ENCODE measurements at places on chromosomes 11 and 22.
A peak's percentile ranks its signal among the peaks of the same experiment; 100 is the strongest.

- DNase-seq, result no peak
Measured at GRCh38 chr11:128963744-128964325, 21.2 kb upstream of the TP53AIP1 start.

DNA sequence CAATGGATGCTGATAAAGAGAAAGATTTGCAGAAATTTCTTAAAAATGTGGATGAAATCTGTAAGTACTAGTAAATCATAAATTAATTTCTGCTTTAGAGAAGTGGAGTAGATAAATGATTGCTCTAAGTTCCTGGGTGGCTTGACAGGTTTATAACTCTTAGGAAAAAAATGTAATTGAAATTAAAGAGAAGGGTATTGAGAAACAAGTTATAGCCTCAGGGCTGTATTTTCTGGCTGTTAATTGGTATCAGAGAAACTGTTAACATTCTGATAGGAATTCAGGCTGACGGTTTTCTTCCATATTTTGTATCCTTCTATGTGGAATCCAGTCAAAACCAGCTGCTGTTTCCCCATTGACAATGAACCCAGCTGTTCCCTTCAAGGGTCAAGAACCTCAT lies 1.9 kb downstream of the TTC12 start:
- DNase-seq, result no peak

- DNase-seq, result peak; percentile 99
Measured at GRCh38 chr11:92978271-92979111, 9.0 kb downstream of the MTNR1B start.

- DNase-seq, result no peak
Measured at GRCh38 chr11:120517390-120517761, 5.8 kb downstream of the GRIK4 start.

DNA sequence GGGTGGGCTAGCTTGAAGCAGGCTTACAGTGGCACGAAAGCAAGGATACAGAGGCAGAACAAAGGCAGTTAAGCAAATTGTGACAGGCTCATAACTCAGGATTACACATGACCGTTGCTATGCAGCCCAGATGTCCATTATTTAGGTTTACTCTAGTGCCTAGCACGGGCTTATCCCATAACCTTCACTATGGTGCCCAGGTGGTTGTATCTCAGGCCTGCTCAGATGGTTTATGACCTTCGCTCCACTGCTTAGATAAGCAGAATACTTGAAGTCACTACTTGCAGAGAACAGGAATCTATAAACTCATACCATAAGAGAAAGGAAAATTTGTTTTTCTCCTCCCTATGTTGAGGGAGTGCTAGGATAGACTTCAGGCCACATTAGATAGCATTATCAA lies 9.0 kb downstream of the OR6M1 start:
- DNase-seq, result no peak

DNA sequence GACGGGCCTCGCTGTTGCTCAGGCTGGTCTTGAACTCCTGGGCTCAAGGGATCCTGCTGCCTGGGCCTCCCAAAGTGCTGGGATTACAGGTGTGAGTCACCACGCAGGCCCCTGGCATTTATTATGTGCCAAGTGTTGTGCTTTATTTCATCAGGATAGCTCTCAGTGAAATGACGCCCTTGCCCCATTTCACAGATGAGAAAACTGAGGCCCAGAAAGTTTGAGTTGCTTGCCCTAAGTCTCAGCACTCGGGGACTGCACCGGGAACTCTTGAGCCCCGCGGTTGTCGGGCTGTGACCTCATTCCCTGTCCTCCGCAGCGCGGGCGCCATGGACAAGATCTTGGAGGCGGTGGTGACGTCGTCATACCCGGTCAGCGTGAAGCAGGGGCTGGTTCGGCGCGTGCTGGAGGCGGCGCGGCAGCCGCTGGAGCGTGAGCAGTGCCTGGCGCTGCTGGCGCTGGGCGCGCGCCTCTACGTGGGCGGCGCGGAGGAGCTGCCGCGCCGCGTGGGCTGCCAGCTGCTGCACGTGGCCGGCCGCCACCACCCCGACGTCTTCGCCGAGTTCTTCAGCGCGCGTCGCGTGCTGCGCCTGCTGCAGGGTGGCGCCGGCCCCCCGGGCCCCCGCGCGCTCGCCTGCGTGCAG lies 7.3 kb downstream of the USP35 start:
- no peak for DNase-seq

- DNase-seq, result no peak
Measured at GRCh38 chr22:45007391-45008185, 2.2 kb downstream of the PHF21B start.

- no peak for DNase-seq
Measured at GRCh38 chr11:76566811-76567210, 103.7 kb downstream of the LRRC32 start.

DNA sequence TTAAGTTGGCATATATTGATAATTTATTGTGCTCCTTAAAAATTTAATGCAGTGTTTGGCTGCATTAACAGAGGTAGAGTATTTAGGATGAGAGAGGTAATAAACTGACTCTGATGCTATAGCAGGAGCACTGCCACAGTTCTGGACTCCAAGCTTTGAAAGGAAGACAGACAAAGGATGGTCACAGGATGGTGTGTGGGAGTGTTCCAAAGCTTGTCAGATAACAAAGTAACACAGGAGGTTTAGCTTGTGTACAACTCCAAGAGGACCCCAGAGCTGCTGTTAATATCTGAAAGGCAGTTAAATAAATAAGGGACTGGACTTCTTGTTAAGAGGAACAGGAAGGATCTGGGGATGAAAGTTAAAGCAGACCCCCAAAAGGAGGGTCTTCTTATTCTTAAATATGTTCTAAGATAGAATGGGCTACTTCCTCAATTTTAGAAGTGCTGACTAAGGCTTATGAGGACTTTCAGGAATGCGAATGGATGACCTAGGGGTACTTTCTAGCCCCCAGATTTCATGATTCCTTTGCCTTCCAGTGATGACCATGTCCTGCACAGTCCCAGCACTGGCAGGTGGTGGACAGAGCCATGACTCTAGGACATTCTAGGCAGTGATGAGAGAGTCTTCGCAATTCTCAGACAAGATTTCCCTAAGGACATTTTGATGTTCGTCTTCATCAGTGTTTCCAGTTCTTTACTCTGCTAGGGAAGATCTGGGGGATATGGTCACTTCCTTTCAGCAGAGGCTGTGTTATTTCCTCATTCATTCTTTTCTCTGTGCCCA lies 149.1 kb upstream of the RASSF10 start:
- no peak for DNase-seq

- DNase-seq, result no peak
Measured at GRCh38 chr11:13776134-13776815, 107.8 kb downstream of the FAR1 start.

GRCh38 chr11:67504950-67505581 lies at the start of gene PITPNM1:
PITPNM1 (minus strand) TSS chr11:67505363; CDS start chr11:67504180, 1,183 bp downstream.
- no peak for DNase-seq

DNA sequence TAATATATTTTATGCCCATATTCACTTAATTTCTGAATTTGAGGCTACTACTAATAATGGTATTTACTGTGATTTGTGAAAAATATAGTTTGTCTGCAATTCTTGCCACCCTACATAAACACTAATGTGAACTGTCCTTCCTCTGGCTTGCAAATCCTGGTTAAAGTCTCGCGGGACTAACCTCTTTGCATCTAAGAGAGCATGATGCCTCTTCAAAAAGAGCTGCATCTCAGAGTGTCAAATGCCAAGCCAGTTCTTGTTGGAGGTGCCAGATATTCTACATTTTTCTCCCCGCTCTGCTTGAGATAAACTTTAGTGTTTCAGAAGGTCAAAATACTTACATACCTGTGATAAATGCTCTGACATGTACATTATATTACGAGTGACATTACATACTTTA lies 2.1 kb downstream of the ARHGAP42 start:
- DNase-seq, result no peak

DNA sequence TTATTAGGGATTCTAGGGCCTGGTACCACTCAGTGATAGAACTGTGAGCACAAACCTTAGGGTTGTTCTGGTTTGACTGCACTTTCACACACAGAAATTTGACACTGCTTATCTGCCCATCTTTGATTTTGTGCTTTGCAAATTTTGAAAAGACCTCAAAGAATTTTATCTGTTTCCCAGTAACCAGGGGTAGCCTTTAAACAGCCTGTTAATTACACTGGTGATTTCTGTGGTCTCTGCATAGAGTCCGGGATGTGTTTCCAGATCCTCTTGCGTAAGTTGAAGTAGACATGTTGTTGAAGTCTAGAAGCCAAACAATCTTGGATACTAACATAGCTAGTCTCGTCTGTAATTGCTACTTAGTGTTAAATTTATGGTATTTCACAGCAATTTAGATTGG lies 75.3 kb downstream of the C22orf31 start:
- no peak for DNase-seq

DNA sequence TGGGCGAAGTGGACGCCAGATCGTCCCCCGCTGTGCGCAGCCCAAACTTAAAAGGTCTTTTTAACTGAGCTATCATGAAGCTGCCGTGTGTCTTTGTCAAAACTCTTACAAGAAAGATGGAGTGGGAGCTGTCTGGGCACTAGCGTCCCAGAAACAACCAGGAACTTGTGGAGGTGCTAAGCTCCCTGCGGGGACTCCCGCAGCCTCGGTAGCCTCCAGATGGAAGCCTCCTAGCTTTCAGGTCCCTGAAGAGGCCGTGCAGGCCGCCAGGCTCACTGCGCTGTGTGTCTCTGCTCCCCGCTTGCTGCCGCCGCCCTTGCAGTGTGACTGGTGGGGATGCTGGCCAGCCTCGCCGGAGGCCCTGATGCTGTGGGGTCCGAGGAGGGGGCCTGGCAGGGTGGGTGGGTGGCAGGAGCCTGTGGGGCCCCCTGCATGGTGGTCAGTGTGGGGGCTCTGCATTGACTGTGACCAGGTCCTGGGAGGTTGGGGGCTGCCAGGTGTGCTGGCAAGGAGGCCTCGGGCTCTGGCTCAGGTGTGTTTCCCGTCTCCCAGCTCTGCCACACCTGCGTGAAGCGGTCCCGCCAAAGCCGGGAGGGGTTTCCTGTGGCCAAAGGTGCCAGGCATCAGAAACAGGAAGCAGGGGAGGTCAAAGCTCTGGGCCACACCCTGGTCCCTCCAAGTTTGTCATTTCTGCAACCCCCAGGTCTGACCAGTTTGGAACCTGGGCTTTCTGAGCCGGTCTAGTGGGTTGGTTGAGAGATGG lies 1.2 kb downstream of the TRABD start:
- DNase-seq, result no peak

DNA sequence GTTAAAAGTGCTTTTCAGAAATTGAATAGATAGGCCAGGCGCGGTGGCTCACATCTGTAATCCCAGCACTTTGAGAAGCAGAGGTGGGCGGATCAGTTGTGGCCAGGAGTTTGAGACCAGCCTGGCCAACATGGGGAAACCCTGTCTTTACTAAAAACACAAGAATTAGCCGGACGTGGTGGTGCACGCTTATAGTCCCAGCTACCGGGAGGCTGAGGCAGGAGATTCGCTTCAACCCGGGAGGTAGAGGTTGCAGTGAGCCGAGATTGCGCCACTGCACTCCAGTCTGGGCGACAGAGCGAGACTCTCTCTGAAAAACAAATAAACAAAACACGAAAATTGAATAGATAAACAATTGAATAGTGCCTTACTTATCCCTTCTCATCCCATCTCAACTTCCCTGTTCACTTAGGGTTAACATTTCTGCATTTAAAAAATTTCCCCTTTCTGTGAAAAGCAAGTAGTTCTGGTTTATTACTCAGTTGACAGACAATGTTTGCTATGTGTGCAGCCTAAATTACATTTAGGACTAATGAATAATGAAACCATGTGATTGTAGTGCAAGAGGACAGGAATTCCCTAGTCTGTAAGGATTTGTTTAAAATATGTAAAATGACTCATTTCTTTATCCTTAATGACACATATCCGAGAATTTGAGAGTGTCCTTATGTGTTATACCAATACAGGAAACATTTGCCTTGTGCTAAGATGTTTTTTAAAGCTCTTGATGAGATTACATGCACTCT lies 6.0 kb downstream of the RNF169 start:
- DNase-seq, result no peak

- no peak for DNase-seq
Measured at GRCh38 chr22:25757686-25758085, 15.7 kb downstream of the MYO18B start.

DNA sequence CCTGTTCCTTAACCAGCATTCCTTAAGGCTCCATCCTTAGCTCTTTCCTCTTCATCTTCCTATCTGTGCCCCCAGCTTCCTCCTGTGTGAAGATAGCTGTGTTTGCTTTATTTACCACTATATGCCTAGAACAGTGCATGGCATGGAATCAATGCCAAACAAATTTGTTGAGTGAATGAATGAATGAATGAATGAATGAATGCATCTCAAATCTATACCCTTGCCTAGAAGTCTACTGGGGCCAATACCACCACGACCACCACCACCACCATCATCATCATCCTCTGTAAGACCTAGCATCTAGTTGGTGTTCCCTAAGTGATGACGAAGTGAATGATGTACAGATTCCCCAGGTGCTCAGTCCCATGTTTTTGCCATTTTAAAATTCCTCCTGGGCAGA lies 819 bp upstream of the OTOG start:
- no peak for DNase-seq

- no peak for DNase-seq
Measured at GRCh38 chr11:100735949-100736675, 49.0 kb downstream of the ARHGAP42 start.

GRCh38 chr11:68333173-68333572 lies 20.8 kb downstream of the LRP5 start:
- DNase-seq, result no peak

DNA sequence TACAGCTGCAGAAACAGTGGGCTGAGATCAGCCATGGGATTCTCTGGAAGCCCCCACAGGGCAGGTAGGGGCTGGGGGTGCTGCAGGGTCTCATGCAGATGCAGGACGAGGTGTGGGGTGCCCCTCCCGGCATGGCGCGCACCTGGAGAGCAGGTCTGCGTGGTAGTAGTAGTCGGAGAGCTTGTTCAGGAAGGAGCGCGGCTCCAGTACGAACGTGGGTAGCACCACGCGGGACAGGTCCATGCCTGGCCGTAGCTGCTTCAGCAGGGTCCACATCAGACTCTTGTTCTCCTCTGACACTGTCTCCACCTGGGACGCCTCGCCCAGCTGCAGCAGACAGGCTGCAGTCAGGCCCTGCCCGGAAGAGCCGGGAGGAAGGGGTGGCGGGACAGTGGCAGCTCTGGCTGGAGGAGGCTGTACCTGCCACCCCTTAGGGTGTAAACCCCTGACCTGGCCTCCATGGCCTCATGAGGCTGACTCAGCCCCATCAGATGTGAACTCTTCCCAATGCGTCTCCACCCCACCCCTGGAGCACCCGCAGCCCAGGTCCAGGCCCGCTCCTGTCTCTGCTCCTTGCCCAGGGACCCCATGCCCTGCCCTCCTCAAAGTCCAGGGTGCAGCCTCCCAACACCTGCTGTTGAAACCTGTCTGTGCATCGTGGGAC lies 47.0 kb upstream of the CARS1 start:
- no peak for DNase-seq
